ENCODE measurements at places on chromosomes 1 and 21. TPM values are rescaled to one million over a fixed set of nuclear protein-coding genes. Genes with fewer than 3 reads are reported as not detected.

The IL20 gene
- not detected for total RNA-seq

The EVA1C gene
- 9.3 TPM for total RNA-seq

The RCOR3 gene
- 61.1 TPM for total RNA-seq

The BARHL2 gene
- not detected for total RNA-seq

The GNB1 gene
- total RNA-seq, result 372 TPM

The DDAH1 gene
- not detected for total RNA-seq

DNA sequence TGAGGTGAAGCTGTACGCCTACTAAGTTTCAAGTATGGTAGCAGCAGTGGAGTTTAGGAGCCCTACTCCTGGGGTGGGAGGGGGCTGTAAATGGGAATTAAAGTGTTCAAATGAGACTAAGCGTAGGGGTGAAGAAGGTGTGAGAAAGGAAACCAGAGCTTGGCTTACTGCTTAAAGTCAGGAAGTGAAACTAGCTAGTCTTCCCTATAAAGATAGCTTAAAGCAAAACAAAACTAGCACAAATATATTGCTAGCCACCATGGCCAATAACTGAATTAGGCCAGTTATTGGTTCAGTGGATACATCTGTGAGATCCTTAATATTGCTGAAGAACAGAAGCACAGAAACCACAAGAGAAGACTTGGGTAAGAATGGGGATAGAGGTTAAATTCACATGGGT lies 492.2 kb upstream of the PKN2 start:
- no peak for DNase-seq

DNA sequence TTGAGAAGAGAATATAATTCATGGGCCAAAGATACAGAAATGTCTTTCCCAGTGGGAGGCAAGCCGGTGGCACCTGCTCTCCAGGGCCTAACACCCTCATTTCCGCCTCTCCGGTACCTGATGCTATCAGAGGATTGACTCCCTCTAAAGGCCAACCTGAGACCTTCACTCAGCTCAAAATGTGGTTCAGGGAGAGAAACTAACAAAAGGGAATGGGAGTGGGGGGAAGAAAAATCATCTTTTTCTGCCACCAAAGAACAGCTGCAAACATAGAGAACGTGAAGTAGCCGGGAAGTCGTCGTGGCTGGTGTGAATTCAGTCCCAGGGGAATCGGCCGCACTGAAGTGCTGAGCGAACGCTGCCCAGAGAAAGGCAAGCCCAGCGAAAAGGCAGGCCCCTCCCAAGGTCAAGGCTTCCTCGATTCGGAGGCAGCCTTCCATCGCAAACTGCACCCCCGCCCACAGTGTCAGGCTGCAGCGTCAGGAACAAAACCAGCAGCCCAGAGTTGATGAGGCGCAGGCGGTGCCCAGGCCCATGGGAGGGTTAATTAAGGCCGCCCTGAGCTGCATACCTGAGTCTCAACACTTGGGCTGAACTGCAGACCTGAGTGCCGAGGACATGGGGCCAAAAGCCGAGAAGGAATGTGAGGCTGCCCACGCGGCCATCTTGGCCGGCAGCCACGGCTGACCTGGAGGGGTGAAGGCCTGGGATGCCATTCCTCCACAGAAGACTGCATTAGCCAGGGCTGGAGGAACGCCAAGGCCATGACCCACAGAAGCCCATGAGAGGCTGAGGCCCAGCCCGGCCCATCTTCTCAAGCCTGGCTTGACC lies 160.2 kb downstream of the PSMG1 start:
- DNase-seq, result no peak

- no peak for DNase-seq
Observed at GRCh38 chr1:186841599-186841998, 12.8 kb downstream of the PLA2G4A start.

DNA sequence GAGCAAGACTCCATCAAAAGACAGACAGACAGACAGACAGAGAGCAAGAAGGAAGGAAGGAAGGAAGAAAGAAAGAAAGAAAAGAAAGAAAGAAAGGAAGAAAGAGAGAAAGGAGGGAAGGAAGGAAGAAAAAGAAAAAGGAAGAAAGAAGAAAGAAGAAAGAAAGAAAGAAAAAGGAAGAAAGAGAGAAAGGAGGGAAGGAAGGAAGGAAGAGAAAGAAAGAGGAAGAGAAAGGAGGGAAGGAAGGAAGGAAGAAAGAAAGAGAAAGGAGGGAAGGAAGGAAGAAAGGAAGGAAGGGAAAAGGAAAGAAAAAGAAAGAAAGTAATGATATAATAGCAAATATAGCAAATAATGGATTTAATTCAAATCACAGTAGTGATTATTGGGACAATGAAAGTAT lies 32.7 kb downstream of the CHML start:
- no peak for DNase-seq

- no peak for DNase-seq
Observed at GRCh38 chr1:99647490-99647889, 1.6 kb downstream of the PALMD start.

DNA sequence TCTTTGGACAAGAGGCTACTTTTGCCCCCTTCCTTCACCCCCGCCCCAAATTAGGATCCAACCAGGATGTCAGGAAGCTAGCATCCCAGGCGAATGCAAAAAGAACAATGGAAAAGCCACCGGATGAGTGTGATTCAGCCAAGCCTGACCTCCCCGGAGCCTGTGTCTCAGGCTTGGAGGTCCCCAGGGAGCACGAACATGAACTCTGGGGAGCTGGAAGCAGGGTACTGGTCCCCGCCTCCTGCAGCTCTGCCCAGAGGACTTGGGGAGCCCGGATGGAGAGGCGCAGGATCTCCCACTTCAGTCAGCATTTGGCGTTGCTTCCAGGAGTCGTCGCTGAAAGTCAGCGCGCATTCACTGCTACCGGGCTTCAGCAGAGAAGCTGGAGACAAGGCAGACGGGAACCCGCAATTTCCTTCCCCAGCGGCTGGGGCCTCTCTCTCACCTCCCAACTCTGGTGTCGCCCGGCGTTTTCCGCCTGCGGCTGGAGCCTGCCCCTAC lies 1.8 kb upstream of the TBX15 start:
- no peak for DNase-seq

DNA sequence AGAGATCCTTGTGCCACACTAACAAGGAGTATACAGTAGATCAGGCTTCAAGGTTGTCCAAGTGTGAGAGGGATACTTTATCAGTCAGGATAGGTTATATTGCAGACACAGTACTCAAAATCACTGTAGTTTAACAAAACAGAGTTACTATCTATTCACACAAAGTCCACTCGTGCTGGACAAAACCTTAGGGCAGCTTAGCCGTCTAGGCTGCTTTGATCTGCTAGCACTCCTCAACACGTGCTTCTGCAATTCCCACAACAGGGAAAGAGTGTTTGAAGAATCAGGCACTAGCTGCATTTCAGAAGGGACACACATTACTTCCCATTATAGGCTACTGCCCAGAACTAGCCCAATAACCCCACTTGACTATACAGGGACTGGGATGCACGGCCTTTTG lies 39.5 kb downstream of the MEF2D start:
- no peak for DNase-seq

- no peak for DNase-seq
Observed at GRCh38 chr1:11943619-11944018, 9.1 kb downstream of the PLOD1 start.

DNA sequence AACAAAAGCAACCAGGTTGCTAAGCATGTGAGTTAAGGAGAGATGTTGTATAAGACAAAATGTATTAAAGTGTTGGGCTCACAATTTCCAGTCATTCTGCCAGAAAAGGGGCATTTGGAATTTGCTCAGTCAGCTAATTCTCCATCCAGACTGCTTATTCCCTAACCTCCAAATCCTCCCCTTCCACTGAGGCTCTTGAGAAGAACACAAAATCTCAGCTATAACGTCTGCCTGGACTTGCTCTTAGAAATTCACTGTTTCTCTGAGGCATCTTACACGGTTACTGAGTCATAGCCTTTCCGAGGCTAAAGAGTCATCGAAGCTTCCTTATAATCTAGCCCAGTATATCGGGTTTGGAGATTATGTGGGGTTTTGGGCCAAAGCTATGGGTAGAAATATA lies 548.2 kb upstream of the ADGRL4 start:
- no peak for DNase-seq

DNA sequence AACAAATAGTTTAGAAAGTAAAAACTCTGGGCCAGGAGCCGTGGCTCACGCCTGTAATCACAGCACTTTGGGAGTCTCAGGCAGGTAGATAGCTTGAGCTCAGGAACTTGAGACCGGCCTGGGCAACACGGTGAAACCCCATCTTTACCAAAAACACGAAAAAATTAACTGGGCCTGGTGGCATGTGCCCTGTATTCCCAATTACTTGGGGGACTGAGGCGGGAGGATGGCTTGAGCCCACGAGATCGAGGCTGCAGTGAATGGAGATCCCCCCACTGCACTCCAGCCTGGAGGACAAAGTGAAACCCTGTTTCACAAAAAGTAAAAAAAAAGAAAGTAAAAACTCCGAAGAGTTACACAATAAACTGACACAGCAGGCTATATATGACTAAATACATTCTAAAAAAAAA lies 10.6 kb downstream of the CEP170 start:
- no peak for DNase-seq

GRCh38 chr1:233379869-233380438 lies 52.4 kb downstream of the MAP3K21 start:
- DNase-seq, result no peak

- DNase-seq, result no peak
Observed at GRCh38 chr1:189496768-189497167, 980.9 kb downstream of the BRINP3 start.

DNA sequence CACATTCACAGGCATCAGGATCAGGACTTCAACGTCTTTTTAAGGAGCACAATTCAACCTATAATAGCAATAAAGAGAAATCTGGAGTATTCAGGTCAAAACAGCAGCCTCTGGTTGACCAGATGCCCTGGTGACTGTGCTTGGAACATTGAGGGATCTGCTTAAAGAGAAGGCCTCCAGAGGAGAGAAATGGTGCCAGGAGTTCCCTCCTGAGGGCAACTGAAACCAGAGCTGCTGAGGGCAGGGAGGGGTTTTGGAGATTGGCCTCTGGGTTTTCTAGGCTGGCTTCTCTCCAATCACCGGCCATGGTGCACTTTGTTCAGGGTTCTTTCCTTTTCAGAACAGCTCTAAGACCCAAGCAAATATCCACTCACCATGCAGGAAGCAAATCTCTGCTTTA lies 190.7 kb upstream of the KIAA0040 start:
- no peak for DNase-seq

- DNase-seq, result no peak
Observed at GRCh38 chr1:32465578-32465933, 684 bp downstream of the ZBTB8B start.

- DNase-seq, result no peak
Observed at GRCh38 chr1:116323491-116323890, 49.6 kb upstream of the ATP1A1 start.

Data from activated naive CD8-positive, alpha-beta T cell treated with anti-CD3 and anti-CD28 coated beads, Interleukin-2, amount 10 ng/mL, durations not matched to agents 7 days and 5 days (primary cell).